ENCODE measurements at places on chromosomes 3 and 15.
A peak's percentile ranks its signal among the peaks of the same experiment; 100 is the strongest.

- peak; percentile 51 for DNase-seq
Measured at GRCh38 chr3:14144423-14145075, 19.7 kb downstream of the TMEM43 start.

GRCh38 chr3:45095916-45096526, 50.2 kb downstream of the CDCP1 start:
- DNase-seq, result no peak

DNA sequence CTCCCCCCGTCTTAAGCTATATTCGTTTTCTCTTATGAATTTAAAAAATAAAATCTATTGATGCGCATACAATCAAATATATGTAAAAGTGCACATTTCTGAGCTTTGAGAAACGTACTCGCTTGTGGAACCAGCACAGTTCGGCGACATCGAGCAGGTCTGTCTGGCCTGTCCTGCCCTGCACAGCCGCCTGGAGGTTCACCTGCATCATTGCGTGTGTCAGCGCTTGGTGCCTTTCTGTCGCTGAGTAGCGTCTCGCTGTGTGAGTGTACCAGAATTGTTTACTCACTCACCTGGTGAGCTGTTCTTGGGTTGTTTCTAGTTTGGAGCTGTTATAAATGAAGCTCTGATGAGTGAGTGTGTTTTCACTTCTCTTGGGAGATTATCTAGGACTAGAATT, 104.0 kb downstream of the VGLL4 start:
- DNase-seq, result no peak

GRCh38 chr15:36948982-36949381, 151.4 kb downstream of the MEIS2 start:
- DNase-seq, result no peak

DNA sequence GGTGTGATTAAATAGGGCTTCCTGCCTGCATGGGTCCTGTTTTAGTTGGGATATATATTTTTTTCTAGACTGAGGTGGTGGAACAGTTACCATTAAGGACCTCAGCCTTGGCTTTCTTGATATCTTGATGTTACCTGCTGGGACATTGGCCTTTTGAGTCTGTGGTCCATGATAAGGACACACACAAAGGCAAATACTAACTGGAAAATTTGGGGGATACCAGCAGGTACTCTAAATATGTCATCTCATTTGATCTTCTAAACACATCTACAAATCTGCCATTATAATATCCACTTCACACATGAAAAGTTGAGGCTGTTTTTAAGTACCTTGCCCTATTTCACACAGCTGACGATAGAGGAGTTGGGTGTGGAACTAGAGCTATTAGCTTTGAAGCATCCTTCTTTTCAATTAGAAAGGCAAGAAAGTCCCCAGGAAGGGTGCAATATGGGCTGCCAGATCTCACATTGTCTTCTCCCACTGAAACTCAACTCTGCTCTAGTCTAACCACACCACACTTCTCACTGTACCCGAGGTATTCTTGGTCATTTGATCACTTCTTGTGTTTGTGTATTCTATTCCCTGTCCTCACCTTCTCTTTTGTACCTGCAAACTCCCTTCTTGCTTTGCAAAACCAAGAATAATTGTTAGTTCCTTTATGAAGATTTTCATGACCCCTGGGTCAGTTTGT, 288.3 kb upstream of the ICE2 start:
- DNase-seq, result no peak

DNA sequence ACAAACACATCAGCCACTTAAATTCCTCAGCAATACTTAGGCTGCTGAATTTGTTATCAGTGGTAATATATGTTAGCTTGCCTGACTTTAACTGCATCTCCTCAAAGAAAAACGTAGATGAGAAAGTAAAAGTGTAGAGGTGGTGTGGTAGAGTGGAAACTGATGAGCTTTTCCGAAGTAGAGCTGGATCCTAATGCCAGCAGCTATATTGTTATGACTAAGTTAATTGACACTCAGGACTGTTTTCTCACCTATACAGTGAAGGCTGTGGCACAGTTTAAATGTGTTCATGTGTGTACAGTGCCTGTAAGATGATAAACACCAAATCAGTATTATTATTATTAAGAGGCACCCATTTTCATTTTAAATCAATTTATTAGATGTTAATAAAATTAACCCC, 174.9 kb downstream of the TNIK start:
- no peak for DNase-seq

DNA sequence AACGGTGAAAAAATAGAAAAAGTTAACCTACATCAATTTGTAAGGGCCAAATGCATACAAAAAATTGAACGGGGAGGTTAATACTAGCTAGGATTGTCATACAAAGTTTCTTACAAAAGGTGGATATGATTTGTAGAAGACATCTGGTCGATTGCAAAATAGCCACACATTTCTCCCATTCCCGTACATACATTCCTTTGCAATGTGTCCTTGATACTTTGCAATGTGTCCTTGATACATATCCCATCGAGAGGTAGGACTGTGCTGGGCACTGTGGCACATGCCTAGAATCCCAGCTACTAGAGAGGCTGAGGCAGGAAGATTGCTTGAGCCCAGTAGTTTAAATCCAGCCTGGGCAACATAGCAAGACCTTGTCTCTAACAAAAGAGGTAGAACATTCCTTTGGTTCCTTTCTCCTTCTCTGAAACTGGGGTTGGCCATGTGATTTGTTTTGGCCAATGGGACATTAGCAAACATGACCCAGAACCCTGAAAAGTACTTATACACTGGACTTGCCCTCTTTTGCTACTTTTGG, 9.5 kb downstream of the TTBK2 start:
- no peak for DNase-seq

DNA sequence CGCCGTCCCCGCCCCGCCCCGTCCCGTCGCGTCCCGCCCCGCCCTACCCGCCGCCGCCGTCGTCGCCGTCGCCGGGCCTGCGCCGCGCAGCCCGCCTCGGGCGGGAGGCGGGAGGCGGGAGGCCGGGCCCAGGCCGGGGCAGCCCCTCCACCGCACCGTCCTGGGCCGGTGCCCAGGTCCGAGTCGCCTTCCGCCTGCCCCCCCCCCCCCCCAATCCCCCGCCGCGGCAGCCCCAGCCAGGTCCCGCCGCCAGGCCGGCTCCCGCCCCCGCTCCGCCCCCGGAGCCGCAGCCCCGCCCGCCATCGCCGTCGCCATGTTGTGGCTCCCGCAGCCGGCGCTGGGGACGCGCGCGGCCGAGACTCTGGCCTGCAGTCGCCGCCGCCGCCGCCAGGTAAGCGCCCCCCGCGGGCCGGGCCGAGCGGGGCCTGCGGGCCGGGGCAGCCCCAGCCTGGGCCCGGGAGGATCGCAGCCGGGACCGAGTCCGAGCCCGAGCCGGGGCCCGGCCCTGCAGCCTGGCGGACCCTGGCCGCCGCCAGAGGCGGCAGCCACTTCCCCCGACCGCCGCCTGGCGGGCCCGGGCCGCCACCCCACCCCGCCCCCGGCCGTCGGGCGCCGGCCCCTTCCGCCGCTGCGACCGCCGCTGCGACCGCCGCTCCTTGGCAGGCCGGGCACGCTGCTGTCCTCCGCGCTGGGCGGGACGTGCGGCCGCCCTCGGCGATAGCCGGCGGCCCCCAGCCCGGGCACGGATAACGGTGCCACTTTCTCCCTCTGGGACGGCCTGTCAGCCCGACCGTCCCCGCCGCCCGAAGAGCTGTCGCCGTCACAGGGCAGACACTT, at the start of gene ZNF592:
Gene ZNF592 (plus strand): TSS at position 319 of the 837 bp plus-strand sequence. CDS start 34,084 bp downstream, outside the sequence.
- peak; percentile 58 for DNase-seq

- DNase-seq, result no peak
Measured at GRCh38 chr15:70475921-70476320, 287.4 kb downstream of the UACA start.

DNA sequence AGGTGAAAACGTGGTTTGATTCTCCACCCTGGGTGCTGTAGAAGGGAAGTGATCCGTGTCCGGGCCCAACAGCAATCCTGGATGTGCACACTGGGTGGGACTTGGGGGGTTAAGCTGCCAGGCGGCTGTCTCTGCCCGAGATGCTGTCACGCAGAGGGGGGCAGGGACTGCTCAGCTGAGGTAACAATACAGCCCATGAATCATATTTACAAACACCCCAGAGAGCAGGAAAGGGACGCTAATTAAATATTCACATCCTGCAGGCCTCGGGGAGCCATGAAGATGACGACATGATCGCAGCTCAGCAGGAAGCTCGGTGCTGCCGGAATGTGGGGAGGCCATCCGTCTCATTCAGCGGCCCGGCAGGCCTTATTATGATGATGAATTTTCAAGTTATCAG, 17.9 kb upstream of the CRABP1 start:
- DNase-seq, result no peak

- no peak for DNase-seq
Measured at GRCh38 chr3:13548696-13549622, at the start of gene FBLN2. TSS of gene FBLN2 (plus strand) at chr3:13549125. CDS start at chr3:13570356, 21,231 bp downstream.

- DNase-seq, result no peak
Measured at GRCh38 chr3:119346076-119346496, 51.9 kb downstream of the ARHGAP31 start.

GRCh38 chr15:66291816-66292570, 1.4 kb upstream of the DIS3L start:
- DNase-seq, result no peak

DNA sequence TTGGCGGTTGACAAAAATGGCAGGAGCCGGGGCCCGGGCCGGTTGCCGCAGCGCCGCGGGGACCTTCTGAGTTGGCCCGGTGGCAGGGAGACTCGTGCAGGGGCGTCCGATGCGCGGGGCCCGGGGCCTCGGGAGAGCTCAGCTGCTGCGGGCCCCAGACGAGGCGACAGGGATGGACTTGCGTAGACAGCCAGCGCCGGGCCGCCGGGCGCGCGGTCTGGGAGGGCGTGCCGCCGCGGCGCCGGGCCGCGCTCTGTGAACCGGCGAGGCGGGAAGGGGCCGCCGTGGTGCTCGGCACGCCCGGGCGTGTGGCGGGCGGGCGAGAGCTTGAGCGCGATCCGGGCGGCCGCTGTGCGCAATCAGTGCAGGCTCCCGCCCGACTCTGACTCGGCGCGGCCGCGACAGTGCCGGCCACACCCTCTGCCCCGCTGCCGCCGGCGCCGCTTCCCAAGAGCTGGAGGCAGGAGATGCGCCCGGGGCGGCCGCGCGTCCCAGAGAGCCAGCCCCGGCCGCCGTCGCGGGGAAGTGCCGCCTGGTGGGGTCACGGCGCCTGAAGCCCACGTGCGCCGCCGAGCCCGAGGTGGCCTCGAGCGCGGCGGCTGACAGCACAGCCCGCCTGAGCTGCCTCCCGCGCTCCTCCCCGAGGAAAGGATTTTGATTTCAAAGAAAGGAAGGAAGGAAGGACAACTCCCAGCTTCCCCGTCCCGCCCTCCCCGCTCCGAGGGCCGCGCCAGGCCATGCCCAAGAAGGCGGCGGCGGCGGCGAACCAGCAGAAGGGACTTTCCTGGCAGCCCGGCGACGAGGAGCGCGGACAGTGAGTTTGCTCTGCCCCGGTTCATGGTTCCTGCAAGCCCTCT, 657 bp downstream of the TLNRD1 start:
- DNase-seq, result no peak

DNA sequence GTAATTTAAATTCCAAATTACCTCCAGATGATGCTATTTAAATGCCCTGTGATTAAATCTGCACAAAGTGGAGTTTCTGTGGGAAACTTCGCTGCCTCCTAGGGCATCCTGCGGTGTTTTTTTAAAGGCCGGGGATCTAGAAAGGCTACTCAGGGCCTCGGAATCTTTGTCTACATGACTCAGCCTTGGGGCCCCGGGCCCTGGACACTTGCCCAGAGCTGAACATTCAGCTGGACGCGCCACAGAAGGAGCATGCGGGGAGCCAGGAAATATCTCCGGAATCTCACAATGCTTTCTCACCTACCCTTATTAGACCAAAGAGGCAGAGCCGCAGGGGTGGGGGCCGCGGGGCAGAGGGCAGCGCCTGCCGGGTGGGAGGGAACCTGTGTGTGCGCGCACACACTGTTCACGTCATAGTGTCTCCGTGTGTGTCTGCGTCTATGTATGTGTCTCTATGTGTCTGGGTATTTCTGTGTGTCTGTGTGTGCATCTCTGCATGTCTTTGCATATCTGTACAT, 145.5 kb upstream of the TPM1 start:
- peak; percentile 64 for DNase-seq

GRCh38 chr3:64814351-64814750, 126.6 kb upstream of the ADAMTS9 start:
- DNase-seq, result no peak

- DNase-seq, result no peak
Measured at GRCh38 chr15:99955181-99955525, 221.9 kb upstream of the LYSMD4 start.

GRCh38 chr3:130379274-130379673, 33.8 kb downstream of the COL6A5 start:
- DNase-seq, result no peak

DNA sequence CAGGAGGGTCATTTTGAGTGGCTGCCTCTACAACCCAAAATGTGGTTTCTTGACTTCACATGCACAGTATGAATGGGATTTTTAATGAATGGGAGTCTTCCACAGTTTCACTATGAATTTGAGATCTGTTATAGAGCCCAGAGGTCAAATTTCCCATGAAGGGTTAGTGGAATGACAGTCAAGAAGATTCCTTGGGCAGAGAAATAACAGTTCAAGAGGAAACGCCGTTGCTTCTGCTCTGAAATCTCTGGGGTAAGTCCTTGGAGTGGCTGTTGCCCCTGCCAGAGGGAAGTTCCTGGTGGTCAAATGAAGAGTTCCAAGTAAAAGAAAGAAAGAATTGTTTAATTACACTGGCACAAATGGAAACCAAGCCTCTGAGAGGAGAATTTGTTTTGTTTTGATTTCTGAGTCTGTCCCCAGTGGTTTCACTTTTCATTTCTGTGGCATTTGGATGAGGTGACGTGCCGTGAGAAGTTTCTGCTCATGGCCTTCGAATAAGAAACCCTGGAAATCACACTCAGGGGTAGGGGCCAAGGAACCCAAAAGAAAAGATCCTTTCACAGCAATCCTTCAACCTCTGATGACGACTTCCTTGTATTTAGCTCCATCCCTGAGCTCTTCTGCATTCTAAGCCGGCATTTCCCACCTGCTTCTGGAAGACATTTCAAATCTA, 77.5 kb upstream of the IL12A start:
- no peak for DNase-seq

DNA sequence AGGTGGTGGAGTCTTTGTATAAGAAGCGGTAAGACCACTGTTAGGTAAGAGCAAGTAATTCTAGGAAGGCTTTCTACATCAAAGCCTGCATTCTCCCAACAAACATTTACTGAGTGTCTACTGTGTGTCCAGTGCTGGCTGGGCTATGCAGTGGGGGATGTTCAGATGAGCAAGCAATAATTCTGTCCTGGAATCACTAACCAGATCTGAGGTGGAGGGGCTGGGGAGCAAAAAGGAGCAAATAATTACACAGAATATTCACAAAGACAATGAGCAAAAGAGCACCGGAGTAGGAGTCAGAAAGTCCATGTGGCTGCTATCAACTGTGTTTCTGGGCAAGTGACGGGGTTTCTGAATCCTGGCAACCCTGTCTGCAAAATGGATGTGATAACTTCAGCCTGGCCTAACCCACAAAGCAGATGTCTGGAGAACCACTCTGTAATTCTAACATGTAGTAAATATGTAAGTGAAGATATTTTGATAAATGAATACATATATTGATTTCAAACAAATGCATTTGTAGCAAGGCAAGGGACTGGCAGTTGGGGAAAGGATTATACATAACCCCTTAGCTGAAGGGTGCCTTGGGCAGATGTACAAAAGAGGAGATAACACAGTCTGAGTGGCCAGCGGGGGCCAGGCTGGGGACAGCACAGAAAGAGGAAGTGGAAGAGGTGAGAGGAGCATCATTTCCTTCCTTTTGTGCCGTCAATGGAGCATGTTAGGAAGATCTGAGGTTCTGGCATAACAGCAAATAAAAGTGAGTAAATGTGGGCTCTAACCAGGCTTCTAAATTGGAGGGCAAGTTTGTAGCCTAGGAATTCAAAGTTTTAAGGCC, 28.8 kb downstream of the CYP8B1 start:
- no peak for DNase-seq

Data from GOT3 (cell line).